ENCODE measurements at places on chromosomes 4 and X.

GRCh38 chrX:133323431-133323830 lies 91.9 kb downstream of the GPC4 start:
- peak; percentile 6 for DNase-seq

DNA sequence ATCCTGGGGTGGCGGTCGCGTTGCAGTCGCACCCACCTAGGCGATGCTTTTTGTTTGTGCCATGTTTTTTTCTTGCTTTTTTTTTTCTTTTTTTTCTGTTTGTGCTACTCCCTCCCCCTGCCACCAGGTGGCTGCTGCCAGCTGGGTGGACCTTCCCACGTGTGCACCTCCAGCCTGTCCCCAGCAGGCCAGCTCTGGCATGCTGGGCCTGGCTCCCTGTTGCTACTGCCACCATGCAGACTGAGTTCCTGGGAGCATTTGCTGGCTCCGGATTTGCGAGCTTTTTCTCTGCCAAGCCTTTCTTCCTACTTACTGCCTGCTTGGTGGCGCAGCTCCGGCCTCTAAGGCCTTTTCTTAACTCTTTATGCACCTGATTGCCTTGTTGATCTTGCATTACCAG lies 161.2 kb upstream of the WDFY3 start:
- no peak for DNase-seq

GRCh38 chr4:136476753-136477152 lies 1055.5 kb downstream of the PCDH18 start:
- no peak for DNase-seq

GRCh38 chr4:160485071-160485687 lies 1382.3 kb downstream of the RAPGEF2 start:
- DNase-seq: no peak

DNA sequence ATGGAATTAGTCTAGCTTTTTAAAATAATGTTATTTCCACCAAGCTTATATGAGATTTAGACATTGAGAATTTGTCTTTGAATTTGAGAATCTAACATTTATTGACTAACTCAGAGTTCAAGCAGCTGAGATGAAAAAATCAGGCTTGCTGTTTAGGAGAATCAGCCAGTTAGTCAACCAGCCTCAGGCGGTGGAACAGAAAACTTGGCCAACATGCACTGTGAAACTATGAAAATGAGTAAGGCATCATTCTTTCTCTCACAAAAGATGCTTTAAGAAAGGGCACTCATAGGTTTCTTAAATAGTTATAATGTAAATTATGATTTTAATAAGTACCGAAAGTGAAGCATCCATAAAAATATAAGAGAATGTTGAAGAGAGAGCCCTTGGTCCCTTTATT lies 84.2 kb downstream of the NFKB1 start:
- DNase-seq: no peak

- no peak for DNase-seq
Measured at GRCh38 chr4:147765121-147765529, 33.2 kb downstream of the ARHGAP10 start.

DNA sequence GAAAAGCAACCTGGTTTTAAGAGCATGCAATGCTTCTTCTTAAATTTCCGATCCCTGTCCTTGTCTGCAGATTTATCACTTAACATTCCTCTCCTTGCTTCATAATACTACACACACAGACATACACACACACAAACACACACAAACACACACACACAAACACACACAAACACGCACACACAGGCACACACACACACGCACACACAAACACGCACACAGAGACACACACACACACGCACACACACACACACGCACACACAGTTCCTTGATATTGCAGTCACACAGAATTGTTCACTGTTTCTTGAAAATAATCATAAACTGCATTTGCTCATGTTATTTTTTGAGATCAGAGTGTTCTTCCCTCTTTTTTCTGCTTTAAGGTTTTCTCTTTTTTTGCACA lies 458.3 kb upstream of the ATOH1 start:
- DNase-seq: no peak

- no peak for DNase-seq
Measured at GRCh38 chr4:143375326-143376073, 38.8 kb downstream of the GAB1 start.

DNA sequence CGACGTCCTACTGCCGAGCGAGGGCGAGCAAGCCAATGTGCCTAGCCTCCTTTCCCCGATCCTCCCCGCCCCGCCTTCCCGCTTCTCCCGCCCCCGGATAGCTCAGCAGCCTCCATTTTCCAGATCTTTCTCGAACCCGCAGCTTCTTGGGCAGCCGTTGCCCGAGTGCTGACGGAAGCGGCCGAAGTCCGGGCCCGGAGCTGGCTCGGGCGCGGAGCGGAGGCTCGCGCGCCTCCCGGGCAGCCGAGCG lies 172 bp upstream of the HSPA4L start:
- peak; percentile 69 for DNase-seq

GRCh38 chrX:156002507-156002906 lies 5.0 kb downstream of the IL9R start:
- no peak for DNase-seq

DNA sequence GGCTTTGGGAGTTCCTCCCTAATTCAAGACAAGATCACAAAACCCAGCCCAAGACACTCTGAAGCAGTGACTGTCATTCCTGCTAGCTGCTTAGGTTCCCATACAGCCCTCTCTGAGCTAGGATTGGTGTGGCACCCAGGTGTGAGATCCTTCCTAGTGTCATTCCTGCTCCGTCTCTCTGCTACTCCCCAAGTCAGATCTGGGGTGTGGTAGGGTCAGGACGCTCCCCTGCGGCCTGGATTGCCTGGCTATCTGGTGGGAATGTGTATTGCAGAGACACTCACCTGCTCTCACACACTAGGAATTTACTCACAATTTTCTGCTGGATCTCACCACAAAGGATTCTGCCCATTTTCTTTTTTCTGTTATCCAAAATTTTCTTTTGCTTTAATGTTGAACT lies 560.8 kb upstream of the ATOH1 start:
- DNase-seq: no peak

GRCh38 chr4:153521478-153521877 lies 55.3 kb downstream of the TMEM131L start:
- no peak for DNase-seq

DNA sequence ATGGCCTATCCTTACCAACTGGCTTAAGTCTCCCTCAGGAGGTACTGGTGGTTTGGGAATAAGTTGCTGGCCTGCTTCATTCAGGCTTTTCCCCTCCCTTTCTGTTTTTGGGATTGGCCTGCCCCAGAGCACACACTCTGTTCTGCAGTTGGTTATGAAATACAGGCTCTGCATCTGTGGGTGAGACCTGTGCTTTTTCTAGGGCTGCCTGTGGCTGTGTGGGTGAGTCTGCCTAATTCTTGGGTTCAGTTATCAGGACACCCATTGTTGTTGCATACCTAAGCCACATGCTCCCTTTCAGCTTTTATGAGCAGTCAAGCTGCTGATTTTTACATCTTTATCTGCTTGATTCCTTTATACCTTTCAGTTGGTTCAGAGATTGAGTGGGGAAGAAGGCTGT lies 19.0 kb upstream of the CWH43 start:
- DNase-seq: no peak

- DNase-seq: no peak
Measured at GRCh38 chrX:52574416-52575275, 57.8 kb upstream of the XAGE1B start.

- DNase-seq: no peak
Measured at GRCh38 chr4:142264961-142265360, 581.1 kb downstream of the INPP4B start.

- DNase-seq: no peak
Measured at GRCh38 chr4:182018691-182019090, 224.5 kb upstream of the TENM3 start.

DNA sequence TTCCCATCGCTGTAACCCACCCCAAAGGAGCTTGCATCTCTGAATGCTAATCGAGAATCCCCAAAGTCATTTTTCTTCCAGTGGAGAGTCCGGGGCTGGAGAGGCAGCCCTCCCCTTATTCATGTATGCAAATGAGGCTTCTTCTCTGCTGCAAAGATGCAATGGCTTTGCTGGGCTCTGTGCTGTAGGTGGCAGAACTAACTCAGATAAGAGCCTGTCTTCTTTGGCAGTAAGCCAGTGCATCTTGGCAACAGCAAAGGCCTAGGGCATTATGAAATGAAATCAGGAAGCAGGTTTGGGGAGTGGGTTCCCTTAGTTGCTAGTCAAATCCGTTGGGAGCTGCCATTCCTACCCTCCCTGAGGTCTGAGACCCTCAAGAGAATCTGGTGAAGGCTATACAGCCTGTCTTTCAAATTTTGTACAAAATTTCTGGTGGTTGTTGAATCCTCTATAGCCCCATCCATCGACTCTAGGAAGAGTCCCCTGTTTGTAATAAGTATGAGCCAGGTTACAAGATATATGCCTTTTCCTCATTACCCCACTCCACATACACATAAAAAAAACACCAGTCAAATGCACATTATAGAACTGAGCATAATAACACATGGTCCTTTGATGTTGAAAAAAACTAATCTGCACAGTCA lies 290.6 kb upstream of the TAPT1 start:
- no peak for DNase-seq

DNA sequence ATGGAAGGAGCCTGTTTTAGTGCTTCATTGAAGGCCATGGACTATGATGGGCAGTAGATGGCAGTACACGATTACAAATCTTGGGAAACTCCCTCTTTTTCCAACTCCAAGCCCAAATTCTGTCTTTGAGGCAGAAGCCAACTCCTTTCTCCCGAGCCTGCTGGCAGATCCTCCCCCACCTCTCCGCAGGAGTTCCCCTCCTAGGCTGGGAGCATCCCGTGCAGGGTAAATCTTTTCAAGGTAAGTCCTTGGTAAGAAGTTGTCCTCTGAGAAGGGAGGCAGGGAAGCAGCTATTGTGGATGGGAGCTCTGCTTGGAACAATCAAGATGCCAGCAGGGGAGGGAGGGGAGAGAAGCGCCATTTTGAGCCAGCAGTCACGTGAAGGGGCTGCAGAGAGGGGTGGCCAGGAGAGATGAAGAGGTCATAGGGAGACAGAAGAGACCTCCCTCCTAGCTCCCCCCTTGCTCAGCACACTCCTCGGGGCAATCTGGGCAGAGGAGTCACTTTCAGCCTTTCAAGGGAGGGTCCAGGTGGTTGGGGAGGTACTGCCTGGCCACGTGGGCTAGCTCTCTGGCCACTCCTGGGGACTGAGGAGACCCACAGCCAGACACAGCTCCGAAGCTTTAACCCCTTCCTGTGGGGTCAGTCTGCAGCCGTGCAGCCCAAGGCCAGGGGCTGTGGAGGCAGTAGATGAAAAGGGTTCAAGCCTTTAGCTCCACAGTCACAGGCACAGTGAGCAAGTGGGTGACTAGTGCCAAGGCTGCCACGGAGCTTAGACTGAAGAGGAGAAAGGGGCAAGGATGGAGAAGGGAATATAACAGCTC lies 9.6 kb downstream of the CC2D2A start:
- peak; percentile 70 for DNase-seq

DNA sequence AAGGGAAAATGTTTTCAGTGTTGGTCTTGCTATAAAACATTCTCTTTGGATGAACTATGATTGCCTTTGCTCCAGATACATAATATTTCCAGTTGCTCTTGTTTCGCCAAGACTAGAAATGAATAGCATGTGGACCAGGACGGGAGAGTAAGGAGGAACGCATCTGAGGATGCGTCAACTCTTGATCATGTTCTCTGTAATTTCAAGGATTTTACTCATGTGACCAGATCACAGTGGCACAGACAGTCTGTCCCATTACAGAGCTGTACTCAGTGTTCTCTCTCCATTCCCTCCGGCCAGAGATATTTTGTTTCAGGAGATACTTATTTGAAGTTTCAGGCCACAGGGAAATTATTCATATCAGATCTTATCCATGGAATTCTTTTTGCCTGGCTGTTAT lies 266.6 kb downstream of the MID1IP1 start:
- DNase-seq: no peak

GRCh38 chr4:102169345-102169744 lies 175.9 kb downstream of the SLC39A8 start:
- peak; percentile 11 for DNase-seq

- DNase-seq: no peak
Measured at GRCh38 chrX:129755779-129756650, 17.2 kb downstream of the XPNPEP2 start.

DNA sequence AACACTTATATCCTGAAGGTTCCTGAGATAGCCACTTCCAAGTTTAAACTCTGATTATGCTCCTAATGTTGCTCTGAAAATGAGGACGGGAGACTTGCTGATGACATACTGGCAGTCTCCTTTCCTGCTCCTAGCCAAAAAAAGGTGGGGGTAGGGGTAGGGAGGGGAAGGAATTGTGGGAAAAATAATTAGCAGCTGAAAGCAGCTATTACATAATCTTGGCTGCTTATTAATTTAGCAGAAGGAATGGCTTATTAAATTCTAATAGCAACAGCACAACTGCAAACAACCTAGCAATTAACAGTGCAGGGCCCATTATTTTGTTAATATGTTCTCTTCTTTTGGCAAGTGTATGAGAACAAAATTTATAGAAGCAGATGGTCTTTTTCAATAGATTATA lies 2.0 kb upstream of the AP1S2 start:
- DNase-seq: no peak

- DNase-seq: no peak
Measured at GRCh38 chr4:7782783-7783182, 156.9 kb downstream of the AFAP1 start.

DNA sequence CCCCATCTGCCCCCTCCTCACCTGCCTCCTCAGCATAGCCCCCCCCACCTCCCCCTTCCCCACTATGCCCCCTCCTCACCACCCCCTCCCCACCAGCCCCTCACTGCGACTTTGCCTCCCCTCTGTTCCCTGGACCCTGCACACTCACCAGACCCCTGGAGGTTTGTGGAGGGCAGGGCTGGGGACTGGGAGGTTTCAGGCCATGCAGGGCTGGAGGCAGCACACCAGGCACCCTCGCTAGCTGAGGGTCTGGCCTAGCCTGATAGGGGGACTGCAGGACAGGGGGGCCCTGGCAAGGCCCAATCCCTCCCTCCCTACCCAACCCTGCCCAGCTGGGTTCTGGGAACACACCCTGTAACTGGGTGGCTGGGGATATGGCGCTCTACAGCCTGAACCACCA lies 28.0 kb downstream of the TACC3 start:
- DNase-seq: no peak

DNA sequence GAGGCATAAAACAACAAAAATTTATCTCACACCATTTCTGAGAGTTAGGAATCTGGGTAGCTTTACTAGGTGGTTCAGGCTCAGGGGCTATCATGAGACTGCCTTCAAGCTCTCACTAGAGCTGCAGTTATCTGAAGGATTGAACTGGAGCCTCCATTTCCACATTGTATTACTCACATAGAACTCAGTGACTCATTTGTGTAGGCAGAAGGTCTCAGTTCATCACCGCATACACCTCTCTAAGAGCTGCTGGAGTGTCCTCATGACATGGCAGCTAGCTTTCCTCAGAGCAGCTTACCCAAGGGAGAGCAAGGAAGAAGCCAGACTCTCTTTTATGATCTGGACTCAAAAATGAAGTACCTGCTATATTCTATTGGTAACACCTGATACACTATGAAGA lies 389.2 kb downstream of the IQCM start:
- no peak for DNase-seq

DNA sequence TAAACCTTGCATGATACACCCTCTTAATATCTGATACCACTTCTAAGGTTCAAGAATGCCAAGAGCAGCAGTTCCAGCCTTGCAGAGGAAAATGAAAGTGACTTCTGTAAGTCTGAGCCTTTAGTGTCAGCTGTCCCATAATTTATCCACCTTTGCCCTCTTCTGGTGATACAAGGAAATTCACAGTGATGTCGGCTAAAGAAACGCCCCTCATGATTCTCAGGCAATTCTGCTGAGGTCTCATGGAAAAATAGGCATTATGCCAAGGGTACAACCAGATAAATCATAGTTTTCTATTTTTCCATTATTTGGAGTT lies 172.2 kb upstream of the CXCL13 start:
- peak; percentile 41 for DNase-seq
